Chondrocyte (in vitro differentiated cells): ENCODE measurements at places on chromosomes 7 and 10. TPM values are rescaled to one million over a fixed set of nuclear protein-coding genes. Genes with fewer than 3 reads are reported as not detected.

The CBLL1 gene
- total RNA-seq, result 15.6 to 20.7 TPM (median 17.4 TPM) in 3 replicates

GRCh38 chr7:4099651-4100050 lies 582.4 kb upstream of the FOXK1 start:
- DNase-seq, result no peak

DNA sequence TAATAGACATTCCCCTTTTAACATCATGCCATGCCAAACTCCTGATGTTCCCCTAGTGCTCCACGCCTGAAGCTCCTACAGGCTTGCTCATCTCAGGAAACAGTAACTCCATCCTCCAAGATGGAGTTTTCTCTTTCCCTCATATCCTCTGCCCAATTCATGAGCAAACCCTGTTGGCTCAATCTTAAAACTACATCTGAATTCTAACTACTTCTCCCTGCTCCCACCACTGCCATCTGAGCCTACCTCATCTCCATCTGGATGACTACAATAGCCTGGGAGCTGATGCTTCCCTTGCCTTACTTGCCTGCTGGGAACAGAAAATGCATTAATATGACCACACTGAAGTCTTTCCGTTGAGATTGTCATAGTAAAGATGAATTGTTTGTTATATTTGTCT lies 271.7 kb upstream of the MKLN1 start:
- DNase-seq, result no peak

DNA sequence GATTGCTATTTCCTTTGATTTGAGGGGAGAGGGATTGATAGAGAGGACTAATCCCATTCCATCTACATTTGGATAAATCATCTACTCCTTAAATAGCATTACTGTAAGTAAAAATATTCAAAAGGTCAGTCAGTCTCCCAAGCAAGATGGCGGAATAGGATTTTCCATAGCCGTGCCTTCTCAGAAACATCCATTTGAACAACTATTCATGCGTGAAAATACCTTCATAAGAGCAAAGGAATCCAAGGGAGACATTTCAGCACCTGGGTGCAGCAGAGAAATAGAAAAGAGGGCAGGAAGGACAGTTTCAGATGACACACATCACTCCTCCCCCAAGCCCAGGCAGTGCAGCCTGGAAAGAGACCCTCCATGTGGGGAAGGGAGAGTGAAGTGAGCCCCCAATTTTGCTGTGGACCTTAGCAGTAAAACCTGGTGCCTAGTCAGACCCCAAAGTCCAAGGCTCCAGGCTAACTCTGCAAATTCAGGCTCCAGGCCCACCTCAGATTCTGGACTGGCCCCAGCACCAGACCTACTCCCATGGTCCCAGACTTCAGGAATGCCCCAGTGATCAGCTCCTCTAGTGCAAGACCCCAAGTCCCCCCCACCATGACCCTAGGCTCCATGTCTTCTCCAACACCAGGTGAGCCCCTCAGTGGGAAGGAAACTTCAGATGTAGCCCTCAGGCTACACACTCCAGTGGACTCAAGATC lies 104.3 kb upstream of the LANCL2 start:
- DNase-seq, result no peak
